Gastrocnemius medialis (tissue), 4 donors: ENCODE measurements at places on chromosomes 12 and 14. TPM values are rescaled to one million over a fixed set of nuclear protein-coding genes. Genes with fewer than 3 reads are reported as not detected.

DNA sequence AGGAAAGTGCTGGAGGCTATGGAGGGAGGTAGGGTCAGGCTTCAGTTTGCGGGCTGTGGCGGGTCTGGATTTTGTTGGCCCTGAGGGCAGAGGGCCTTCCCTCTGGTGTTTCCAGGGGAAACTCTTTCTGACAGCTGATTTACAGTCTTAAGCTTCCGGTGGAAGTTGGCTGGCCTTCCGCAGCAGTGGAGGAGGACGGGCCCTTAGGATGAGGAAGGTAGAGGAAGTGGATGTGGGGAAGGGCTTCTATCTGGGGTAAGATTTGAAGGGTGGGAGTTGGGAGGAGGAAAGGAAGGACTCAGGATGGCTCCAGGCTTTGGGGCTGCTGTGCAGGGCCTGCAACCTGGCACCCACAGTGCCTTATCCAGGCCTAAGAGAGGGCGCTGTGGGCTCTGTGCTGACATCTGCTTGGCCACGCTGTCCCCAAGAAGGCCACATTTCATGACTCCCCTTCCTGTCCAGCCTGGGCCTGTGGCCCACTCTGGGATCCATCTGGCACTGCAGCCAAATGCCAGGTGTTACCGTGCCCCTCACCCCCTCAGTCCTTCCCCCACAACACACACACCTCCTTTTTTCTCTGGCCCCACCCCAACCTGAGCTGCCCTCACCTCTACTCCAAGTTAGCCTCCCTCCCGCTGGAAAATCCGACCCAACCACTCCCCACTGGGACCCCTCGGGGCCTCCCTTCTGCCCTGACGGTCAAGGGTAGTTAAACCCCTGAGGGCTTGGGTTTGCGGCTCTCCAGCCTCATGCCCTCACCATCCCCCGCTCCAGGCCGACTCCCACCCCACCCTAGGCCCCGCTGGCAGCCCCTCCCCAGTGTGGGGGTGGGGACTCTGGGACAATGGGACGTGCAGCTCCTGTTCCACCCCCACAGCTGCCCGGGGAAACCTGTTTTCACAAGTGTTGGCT is 7.7 kb upstream of the PPP1R13B start:
- peak overlapping the region; percentile 65 for H3K27ac ChIP-seq
- H3K4me1 ChIP-seq: peaks cover 3% of the 10 kb centered on the region
- H3K36me3 ChIP-seq: no peaks in the 10 kb centered on the region
- H3K4me3 ChIP-seq: no peak overlapping the region
- no peak for DNase-seq
- H3K27me3 ChIP-seq: no peaks in the 10 kb centered on the region

DNA sequence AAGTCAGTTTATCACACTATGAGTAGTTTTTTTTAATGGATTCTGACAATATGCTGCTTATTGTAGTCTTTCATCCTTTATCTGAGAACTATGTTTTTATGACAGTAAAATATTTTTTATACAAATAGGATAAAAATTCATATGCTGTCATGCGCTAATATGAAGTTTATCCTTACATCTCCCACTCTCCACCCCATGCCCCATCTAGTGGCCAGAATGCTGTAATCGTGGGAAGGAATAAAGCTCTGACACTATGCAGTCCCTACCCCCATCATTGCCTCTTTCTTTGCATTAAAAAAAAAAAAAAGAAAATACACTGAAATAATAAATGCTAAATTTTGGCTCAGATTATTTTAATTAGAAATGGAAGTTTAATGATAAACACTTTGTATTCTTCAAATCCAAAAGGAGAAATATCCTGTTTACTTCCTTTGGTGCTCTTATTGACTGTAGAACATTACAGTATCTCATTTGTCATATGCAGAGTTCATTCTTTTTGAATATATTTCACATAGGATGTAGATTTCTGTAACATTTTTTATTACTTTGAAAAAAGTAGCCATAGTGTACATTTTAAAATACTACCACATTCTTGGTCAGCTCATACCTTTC is 145.9 kb upstream of the SLCO1C1 start:
- DNase-seq: no peak
- no peaks in the 10 kb centered on the region for H3K27me3 ChIP-seq
- no peaks in the 10 kb centered on the region for H3K36me3 ChIP-seq
- no peak overlapping the region for H3K27ac ChIP-seq
- H3K4me3 ChIP-seq: no peak overlapping the region

DNA sequence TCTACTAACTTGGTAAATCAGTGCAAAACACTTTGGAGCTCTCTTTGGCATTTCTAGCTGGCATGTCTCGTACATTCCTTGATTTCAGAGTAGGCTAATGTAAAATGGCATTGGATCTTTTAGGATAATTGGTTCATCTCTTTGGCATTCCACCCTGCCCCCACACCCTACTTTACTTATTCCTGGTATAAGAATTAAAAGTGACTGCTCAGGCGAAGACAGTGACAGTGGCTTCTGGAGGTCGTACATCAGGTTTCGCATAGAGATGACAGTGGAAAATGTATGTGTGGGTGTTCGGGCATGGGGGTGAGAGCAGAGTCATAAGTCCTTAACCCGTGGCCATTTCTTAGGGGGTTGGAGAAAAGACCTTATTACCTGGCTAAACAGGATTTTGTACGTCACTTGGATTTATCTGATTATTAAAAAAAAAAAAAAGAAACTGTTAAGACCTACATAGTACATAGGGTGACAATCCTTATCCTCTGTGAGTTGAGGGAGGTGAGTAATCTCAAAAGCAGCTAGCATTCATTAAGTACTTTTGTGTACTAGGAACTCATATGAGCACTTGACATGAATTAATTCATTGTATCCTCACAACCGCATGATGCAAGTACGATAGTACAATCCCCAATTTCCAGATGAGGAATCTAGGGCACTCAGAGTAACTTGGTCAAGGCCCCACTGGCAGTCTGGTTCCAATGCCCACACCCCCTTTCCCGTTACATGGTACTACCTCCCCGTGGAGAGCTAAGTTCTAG is 22.4 kb upstream of the KCNK13 start:
- DNase-seq: no peak
- H3K27ac ChIP-seq: no peak overlapping the region
- no peaks in the 10 kb centered on the region for H3K4me1 ChIP-seq
- H3K27me3 ChIP-seq: no peaks in the 10 kb centered on the region

- no peaks in the 10 kb centered on the region for H3K36me3 ChIP-seq
- H3K4me1 ChIP-seq: peaks cover 3% of the 10 kb centered on the region
- H3K4me3 ChIP-seq: peak overlapping the region; percentile 83
- peak overlapping the region; percentile 32 for H3K27ac ChIP-seq
- DNase-seq: no peak
Observed at GRCh38 chr14:22980672-22981089, 1.7 kb downstream of the AJUBA start.

GRCh38 chr12:123364532-123365024 is at the start of gene SBNO1:
TSS of gene SBNO1 (minus strand) at chr12:123364847. CDS start at chr12:123350441, 14,406 bp downstream.
- peaks cover 24% of the 10 kb centered on the region for H3K4me1 ChIP-seq
- no peaks in the 10 kb centered on the region for H3K36me3 ChIP-seq
- peak; percentile 88 for DNase-seq
- H3K27ac ChIP-seq: peak within 1 kb of the TSS; percentile 93
- peak within 1 kb of the TSS; percentile 74 for H3K4me3 ChIP-seq

GRCh38 chr14:89231426-89232113 is 185.5 kb downstream of the FOXN3 start:
- peak; percentile 62 for DNase-seq
- no peak overlapping the region for H3K4me3 ChIP-seq
- peaks cover 43% of the 10 kb centered on the region for H3K4me1 ChIP-seq

- no peak overlapping the region for H3K4me3 ChIP-seq
- no peak overlapping the region for H3K27ac ChIP-seq
- no peaks in the 10 kb centered on the region for H3K4me1 ChIP-seq
Observed at GRCh38 chr12:124230789-124231188, 64.1 kb upstream of the RFLNA start.

DNA sequence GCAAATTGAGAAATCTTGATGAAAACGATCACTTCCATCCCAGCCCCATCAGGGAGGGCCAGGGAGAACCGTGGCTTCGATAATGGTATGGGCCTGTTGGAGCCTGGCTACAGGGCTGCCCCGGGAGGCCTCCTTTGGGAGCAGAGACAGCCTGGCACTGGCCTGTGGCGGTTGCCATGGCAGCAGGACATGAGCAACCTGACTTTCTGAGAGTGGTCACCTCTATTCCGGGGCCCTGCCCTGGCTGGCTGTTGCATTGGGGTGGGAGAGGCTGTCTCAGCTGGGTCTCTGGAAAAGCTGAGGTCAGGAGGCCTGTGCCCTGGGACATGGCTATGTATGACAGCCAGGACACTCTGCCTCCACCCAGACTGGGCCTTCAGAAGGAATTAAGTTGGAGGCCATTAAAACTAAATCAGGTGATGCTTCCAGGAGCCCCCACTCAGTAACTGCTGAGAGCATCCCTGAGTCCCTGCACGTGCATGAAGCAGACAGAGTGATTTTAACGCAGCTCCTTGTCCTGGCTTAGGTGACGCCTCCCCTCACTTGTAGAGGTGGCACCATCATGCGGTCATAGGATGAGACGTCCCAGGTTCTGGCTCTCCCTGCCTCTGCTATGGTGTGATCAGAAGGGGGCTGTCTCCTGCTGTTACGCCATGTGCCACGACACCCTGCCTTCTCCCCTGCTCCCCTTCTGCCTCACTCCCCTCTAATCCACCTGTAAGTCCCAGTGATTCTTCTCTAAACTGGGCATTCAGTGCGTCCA is 126.3 kb downstream of the SLC25A47 start:
- DNase-seq: no peak
- H3K4me3 ChIP-seq: no peak overlapping the region
- H3K36me3 ChIP-seq: no peaks in the 10 kb centered on the region
- no peaks in the 10 kb centered on the region for H3K27me3 ChIP-seq
- H3K27ac ChIP-seq: no peak overlapping the region
- H3K4me1 ChIP-seq: no peaks in the 10 kb centered on the region

DNA sequence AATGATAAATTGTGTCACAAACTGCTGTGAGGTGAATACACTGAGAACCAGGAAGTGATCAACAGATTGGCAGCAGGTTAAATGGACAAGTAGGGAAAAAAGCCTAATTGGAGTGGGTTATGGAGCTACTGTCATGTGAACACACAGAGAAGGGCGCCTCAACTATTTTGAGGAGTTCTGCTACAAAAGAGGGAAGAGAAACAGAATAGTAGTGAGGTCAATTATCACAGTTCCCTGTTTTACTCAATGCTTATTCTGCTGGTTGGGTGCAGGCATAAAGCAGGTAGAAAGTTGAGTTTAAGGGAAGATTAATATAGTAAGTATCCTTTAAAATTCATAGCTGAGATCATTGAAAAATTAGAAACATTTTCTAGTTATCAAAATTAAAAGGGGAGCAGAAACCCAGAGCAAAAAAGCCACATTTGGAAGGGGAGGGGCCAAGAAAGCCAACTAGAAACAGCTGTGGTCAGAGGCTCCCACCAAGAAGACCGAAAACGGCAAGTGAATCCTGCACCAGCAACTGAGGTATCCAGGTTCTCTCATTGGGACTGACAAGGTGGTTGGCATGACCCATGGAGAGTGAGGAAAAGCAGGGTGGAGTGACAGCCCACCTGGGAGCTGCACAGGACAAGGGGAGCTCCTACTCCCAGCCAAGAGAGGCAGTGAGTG is 105.7 kb downstream of the ZC3H14 start:
- no peaks in the 10 kb centered on the region for H3K27me3 ChIP-seq
- no peaks in the 10 kb centered on the region for H3K4me1 ChIP-seq
- DNase-seq: no peak
- no peak overlapping the region for H3K27ac ChIP-seq

GRCh38 chr14:101033006-101033405 is 129.5 kb upstream of the RTL1 start:
- no peaks in the 10 kb centered on the region for H3K36me3 ChIP-seq
- no peak for DNase-seq
- no peaks in the 10 kb centered on the region for H3K27me3 ChIP-seq
- H3K27ac ChIP-seq: no peak overlapping the region

GRCh38 chr12:12273291-12273957 is 6.6 kb upstream of the LRP6 start:
- H3K36me3 ChIP-seq: no peaks in the 10 kb centered on the region
- DNase-seq: no peak
- no peaks in the 10 kb centered on the region for H3K27me3 ChIP-seq
- no peak overlapping the region for H3K4me3 ChIP-seq

GRCh38 chr14:54976316-54976715 is 50.6 kb downstream of the WDHD1 start:
- no peak for DNase-seq
- H3K4me1 ChIP-seq: no peaks in the 10 kb centered on the region
- no peak overlapping the region for H3K4me3 ChIP-seq
- H3K27ac ChIP-seq: no peak overlapping the region
- no peaks in the 10 kb centered on the region for H3K27me3 ChIP-seq

IQSEC3 gene
- 0.04 TPM for total RNA-seq

RDH16 gene
- 0.62 TPM for total RNA-seq

LRP1-AS gene
- total RNA-seq: not detected

NRXN3 gene
- not detected for total RNA-seq

DIO2 gene
- 30.1 TPM for total RNA-seq

LTBP2 gene
- 19.8 TPM for total RNA-seq
